ENCODE measurements at places on chromosomes 3 and 15.

GRCh38 chr3:170689296-170689829 is 103.5 kb upstream of the SLC7A14 start:
- DNase-seq, result peak; percentile 79

- DNase-seq, result no peak
These were observed 158.7 kb downstream of the CGGBP1 start for GRCh38 chr3:87900061-87900460.

GRCh38 chr3:15804553-15805095 is 6.8 kb upstream of the ANKRD28 start:
- no peak for DNase-seq

DNA sequence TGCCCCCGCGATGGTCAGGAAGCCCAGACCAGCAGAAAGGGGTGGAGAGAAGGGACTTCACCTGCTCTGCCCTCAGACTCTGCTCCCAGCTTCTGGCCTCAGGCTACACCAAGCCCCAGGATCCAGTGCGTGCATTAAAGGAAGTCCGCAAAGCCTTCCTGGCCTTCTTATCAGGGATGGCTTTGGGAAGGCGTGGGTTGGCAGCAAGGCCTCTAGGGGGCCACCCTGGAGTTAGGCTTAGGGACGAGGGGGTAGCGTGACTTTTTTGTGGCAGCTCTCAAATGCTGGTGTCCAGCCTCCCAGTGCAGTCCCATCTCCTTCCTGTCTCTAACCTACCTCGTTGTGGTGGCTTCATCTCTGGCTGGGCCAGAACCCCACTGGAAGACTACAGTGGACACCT is 18.9 kb upstream of the RPL29 start:
- DNase-seq, result peak; percentile 9

DNA sequence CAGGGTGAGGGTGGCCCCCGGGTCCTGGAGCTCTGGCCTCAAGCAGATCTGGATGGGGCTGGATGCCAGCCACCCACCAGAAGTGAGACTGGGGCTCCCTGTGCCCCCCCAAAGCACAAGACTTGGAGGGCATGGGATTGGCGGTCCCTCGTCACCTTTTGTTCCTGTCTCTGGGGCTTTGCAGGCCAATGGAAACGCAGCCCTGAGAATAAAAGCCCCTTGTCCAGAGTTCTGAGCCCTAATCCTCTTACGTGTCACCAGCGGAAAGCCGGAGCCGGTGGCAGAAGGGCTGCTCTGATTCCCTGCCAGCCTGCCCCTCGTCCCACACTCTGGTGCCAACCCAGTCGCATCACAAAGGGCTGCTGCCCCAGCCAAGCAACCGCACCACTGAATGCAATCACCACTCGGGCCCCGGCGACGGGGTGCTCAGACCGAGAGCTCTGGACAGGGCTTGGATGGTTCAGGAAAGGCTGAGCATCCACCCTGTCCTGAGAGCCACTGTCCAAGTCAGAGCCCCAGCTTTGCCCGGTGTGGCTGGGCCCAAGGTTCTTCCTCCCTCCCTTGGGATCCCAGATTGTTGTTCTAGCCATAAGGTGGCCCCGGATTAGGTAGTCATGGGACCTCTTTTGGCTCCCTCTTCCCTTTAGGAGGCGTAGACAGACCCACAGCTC is 22.8 kb upstream of the ELP6 start:
- no peak for DNase-seq

DNA sequence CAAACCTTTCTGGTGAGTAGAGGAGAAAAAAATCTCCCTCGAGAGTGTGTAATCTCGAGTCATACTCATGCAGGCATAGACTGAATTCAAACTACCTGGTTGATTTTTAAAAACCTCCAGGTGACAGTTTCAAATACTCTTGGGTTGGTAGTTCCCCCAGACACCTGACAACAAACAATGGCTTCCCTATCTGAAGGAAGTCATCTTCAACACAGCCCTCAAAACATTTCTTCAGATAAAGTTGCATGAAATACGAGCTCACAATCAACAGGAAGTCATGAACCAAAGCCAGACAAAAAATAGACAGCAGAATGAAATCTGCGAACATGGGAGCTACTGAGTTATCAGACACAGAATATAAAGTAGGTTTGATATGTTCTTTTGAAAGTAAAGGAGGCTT is 112.8 kb downstream of the ST8SIA2 start:
- no peak for DNase-seq

DNA sequence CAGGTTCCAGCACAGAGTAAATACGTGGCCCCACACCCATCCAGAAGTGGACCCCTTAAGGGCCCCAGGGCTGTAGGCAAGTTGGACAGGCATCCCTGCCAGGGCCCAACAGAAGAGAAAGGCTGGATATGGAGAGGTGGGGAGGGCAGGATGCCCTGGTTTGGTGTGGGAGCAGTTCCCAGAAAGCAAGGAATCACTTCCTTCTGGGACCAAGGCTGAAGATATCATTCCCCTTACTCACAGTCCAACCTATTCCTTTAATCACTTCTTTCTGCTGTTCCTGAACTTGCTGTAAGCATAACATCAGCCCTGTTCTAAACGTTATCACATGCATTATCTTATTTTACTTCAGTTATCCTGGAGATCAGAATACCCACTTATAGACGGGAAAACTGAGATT is 6.1 kb upstream of the MESP2 start:
- DNase-seq, result no peak

- DNase-seq, result peak; percentile 97
These were observed 106.3 kb upstream of the ABHD17C start for GRCh38 chr15:80588801-80589200.

DNA sequence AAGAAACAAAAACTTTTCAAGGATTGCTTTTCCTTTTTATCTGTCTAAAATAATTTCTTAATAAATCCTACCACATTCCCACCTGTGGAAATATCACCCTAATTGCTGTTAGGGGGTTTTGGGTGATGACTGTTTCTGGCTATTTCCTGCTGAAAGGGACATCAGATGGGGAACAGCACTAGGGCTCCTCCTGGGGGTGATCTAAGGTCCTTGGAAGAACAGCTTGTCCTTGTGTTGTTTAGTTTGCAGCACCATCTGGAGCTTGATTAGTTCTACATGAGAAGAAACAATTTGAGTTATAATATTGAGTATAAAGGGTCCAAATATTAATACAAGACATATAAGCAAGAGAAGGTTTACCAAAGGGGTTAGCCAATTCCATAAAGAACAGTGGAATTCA is 18.7 kb downstream of the OR5H15 start:
- DNase-seq, result no peak

DNA sequence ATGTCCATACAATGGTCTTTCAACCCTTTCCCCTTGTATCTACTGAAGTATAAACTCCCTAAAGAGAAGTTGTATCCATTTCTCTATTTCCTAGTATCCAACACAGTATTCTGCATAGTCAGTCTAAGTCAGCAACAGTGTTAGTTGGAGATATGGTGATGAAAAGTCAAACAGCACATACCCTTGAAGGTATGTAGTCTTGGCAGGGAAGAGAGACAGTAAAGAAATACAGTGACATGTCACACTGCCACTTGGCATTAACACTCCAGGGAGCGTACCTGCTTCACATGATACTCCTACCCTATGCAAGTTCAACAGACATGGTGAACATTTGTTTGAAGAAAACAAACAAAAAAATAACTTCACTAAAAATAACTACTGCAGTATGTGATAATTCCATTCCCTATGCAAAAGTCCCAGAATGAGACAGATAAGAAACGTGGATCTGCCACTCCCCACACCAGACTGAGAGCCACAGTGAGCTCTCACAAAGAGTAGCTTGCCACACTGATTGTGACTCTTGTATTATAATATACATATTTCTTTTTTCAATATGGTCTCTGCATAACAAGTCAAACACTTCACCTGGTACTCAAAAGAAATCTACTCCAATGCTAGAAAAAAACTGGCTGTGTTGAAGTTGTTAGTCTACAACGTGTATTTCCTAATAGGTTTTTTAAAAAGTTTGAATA is 5.9 kb downstream of the PDCD10 start:
- DNase-seq, result no peak

GRCh38 chr3:59189939-59190338 is 140.1 kb upstream of the CFAP20DC start:
- no peak for DNase-seq

DNA sequence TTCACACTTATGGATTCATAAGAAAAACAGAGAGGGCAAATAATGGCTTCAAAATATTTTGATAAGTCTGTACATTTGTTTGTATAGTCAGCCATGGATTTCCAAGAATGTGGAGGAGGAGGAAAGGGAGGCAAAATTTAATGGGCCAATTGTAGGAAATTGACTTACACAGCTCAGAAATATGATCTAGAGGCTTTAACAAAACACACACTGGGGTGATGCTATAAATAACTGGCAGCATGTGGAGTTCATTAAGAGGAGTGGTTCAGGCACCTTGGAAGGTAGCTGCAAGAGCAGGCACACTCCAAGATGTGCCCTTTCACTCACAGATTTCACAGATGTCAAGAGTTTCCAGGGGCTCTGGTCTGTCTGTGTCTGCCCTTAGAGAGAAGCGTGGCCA is 193.4 kb upstream of the RASGRP1 start:
- peak; percentile 6 for DNase-seq

DNA sequence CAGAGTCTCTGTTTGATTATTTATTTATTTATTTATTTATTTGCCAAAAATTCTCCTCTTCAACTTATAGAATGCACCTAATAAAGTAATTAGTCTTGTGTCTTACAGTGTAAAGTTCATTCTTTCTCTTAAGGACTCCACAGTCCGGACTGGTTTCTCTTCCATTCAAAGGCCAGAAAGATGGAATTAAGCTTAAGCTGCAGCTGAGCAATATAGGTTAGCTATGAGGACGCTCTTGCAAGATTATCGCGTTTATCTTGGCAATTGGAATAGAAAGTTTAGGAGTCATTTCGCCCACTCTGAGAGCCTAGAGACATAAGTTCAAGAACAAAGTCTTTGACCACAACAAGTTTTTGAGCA is 15.0 kb downstream of the TAGLN3 start:
- no peak for DNase-seq

- DNase-seq, result no peak
These were observed 11.5 kb downstream of the SETMAR start for GRCh38 chr3:4314688-4315087.

GRCh38 chr3:161893972-161894371 is 397.4 kb downstream of the OTOL1 start:
- peak; percentile 57 for DNase-seq

GRCh38 chr3:64993781-64994180 is 306.0 kb upstream of the ADAMTS9 start:
- no peak for DNase-seq

DNA sequence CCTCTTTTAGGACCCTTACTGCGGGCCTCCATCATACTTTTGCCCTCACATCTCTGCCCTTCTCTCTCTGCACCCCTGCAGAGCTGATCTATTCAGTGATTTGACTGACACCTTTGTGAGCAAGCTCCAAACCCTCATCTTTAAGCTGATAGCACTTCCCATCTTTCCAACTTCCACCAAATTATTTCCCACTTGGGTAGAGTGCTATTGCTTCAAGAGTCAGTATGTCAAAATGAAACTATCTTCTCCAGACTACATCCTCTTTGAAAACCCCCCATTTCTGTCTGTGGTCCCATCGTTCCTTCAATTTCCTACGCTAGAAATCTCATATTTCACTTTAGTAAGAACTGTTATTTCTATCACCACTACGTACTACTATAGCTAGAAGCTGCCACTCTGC is 19.7 kb downstream of the ZWILCH start:
- DNase-seq, result no peak

DNA sequence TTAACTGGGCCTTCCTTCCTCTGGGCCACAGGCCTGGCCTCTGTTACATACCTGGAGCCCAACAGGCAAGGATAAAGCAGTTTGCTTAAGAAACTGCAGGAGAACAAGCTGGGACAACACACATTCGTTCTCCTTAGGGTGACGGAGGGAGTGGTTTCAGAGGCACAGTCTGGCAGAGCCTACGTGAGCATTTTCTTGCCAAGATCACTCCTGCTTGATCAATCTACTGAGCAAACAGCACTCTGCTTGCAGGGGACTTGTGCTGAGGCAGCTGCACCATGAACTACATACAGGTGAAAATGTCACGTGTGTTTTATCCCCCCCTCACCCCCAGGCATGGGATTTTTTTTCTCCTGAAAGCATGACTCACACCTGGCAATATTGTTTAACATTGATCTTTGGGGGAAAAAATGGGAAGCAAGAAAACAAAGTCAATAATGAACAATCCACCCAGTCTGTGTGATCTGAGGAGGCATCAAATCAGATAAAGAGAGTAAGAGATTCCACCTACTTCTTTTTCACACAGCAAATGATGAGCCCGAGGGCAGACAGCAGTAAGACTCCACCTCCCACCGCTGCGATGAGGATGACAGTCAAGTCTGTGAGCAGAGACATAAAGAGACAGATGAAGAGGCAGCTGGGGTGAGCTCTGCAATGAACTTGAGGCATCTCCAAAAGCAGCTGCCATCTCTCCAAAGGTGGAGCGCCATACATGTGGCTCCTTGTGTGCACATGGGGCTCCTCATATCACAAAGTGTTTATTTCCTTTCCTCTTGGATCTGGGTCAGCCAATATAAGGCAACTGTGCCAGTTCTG is 57.4 kb downstream of the CDCP1 start:
- DNase-seq, result no peak
